ENCODE measurements at places on chromosomes 16 and 17.

GRCh38 chr17:4585638-4585994, 1.3 kb downstream of the SMTNL2 start:
- no peak for DNase-seq

GRCh38 chr17:28325211-28325610, 6.2 kb downstream of the TMEM97 start:
- DNase-seq: no peak

GRCh38 chr17:57295526-57296023, 39.3 kb downstream of the MSI2 start:
- DNase-seq: no peak

DNA sequence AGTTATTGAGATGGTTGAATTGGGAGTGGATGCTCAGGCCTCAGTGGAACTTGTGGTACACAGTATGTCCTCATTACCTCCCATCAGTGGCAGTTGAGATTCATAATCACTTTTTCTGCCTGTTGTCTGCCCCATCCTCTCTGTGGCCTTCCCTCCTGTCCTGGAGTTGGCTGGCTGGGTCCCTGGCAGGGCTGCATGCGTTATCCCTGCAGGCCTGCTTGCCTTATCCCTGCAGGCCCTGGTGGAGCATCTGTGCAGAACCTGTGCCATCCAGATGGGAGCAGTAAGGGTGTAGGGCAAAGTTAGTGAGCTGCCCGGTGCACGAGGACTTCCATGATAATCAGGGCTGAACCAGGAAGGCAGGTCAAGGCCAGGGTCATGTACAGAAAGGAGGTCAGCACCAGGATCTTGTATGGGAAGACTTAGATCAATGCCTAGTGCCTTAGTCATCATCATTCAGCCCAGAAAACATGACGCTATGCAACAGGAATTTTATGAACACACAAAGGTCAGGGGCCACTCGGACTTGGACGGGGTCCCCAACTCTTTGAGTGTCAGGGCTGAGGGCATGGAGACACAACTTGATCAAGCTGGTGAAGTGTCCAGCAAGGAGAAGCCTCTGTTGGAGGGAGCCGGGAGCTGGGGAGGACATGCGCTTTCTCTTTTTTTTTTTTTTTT, 47.2 kb downstream of the ABCC1 start:
- no peak for DNase-seq

GRCh38 chr17:47797797-47798196, 23.8 kb downstream of the OSBPL7 start:
- no peak for DNase-seq

DNA sequence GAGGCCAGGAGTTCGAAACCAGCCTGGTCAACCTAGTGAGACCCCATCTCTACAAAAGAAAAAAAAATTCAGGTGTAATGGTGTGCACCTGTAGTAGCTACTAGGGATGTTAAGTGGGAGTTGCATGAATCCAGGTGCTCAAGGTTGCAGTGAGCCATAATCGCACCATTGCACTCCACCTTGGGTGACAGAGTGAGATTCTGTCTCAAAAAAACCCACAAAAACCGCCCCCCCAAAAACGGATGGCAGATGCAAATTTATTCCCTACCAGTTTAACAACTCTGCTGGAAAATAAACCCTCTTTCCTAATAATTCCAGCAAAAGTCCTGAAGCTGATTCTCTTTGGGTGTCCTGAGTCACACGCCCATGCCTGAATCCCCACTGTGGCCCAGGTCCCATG, 140.3 kb downstream of the PRKCB start:
- no peak for DNase-seq

- DNase-seq: no peak
Observed at GRCh38 chr17:10052106-10052813, 146.1 kb downstream of the GAS7 start.

DNA sequence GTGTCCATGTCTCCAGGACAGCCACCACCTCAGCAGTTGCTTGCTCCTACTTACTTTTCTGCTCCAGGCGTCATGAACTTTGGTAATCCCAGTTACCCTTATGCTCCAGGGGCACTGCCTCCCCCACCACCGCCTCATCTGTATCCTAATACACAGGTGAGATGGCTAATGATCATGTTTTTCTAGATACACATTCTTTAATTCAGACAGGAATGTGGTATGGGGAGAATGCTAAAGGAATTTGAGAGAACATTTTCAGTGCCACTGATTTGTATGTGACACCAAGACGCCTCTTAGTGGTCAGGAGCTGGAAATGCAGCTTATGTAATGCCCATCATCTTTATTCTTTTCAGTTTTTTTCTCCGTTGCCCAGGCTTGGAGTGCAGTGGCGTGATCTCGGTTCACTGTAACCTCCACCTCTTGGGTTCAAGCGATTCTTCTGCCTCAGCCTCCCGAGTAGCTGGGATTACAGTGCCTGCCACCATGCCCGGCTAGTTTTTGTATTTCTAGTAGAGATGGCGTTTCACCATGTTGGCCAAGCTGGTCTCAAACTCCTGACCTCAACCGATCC, 8.9 kb upstream of the RAPGEFL1 start:
- no peak for DNase-seq

- DNase-seq: no peak
Observed at GRCh38 chr16:58259995-58260394, 34.8 kb downstream of the PRSS54 start.

GRCh38 chr17:13199425-13199824, 181.6 kb upstream of the ELAC2 start:
- DNase-seq: no peak

DNA sequence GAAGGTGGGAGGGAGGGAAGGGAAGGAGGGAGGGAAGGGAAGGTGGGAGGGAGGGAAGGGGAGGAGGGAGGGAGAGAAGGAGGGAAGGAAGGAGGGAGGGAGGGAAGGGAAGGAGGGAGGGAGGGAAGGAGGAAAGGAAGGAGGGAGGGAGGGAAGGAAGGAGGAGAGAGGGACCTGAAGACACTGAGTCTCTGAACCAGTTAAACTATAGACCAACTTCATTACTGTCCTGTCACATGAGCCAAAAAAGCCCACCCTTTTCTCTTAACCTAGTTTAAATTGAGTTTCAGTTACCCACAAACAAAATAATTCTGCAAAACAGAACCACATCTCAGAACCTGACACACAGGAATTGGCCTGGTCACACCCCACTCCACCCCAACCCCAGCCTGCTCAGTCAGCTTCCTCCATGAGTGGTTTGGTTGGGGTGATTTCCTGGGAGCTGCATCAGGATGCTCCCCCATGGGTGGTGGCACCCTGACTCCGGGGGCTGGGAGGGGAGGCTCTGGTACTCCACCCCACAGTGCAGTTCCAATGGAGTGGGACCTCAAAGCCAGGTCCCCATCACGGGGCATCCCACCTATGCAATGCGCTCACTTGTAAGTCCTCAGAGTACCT, 4.7 kb upstream of the PRR29 start:
- no peak for DNase-seq

GRCh38 chr17:17387017-17387497, 83.9 kb downstream of the NT5M start:
- DNase-seq: no peak

DNA sequence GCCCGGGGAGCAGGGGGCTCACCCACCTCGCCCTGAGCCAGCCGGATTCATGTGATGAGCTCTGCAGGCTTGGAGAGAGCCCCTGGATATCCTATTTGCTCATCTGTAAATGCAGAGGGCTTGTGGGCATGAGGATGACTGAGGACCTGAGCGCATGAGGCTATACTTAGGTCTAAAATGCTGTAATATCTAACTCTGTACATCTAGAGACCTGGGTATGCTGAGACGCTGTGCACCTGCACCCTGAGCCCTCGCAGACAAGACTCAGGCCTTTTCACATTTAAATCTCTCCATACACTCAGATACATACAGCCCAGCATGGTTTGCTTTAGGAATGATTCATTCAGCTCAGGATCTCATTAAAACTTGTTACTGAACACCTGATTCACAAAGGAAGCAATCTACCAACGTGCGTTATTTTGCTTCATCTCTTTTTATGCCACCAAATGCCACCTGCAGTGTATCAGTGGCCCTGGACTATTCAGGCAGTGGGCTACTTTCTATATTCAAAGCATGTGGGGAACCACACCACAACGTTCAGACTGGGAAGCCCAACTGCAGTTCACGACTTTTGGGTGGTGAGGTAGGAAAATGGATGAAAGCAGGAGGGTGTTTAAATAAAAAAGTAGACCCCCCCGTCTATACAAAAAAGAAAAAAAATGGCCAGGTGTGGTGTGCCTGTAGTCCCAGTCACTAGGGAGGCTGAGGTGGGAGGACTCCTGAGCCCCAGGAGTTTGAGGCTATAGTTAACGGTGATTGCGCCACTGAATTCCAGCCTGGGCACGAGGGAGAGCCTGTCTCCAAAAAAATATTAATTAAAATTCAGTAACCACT, 12.0 kb downstream of the USP7 start:
- DNase-seq: no peak

- no peak for DNase-seq
Observed at GRCh38 chr16:19578378-19578971, 23.0 kb downstream of the VPS35L start.

- no peak for DNase-seq
Observed at GRCh38 chr17:7888184-7888920, at the start of gene CHD3. TSS of gene CHD3 (plus strand) at chr17:7888789. CDS start at chr17:7889001, 212 bp downstream.

- DNase-seq: no peak
Observed at GRCh38 chr17:1005361-1005946, 8.5 kb downstream of the TIMM22 start.

GRCh38 chr17:79036596-79036995, 12.6 kb downstream of the C1QTNF1 start:
- no peak for DNase-seq

DNA sequence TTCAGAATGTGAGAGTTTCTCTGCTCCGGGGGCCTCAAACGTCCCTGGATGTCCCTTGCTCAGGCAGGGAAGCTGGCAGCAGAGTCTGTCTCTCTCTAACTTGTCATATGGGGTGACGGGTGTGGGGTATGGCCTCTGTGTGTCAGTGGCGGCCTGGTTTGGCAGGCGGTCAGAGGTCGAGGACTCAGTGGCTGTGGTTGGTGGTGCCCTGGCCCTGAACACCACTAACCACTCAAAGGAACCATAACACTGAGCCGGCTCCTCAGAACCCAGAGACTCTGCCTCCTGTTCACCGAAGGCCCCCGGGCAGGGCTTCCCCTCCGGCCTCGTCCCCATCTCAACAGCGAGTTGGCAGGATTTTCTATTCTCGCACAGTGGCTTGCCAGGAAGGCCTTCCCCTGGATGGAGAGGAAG, 677 bp downstream of the P2RX1 start:
- DNase-seq: no peak

DNA sequence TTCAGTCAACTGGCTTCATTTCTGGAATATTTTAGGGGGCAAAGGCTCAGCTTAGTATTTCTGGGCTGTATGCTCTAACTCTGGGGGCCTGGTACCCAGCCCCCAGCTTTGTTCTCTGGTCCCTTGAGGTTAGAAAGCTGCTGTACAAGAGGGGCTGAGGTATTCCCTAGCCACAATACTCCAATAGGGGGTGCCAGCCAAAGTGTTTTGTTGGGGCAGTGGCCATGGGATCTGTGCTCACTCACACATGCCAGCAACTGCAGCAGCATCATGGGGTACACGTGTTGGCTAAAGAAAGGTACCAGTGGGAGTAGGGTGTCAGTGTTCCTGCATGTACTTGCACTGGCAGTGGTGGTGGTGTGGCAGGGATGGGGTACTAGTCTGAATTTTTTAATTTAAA, 257.3 kb downstream of the CA10 start:
- DNase-seq: no peak

- no peak for DNase-seq
Observed at GRCh38 chr16:47920709-47921108, 235.1 kb downstream of the ABCC12 start.

GRCh38 chr17:47967607-47968252, 3.2 kb upstream of the CDK5RAP3 start:
- no peak for DNase-seq

GRCh38 chr17:49437696-49438435, 23.2 kb upstream of the PHB1 start:
- DNase-seq: no peak

GRCh38 chr17:71331754-71332325, 789.0 kb upstream of the SOX9 start:
- DNase-seq: no peak

GRCh38 chr16:49312389-49312985, 30.8 kb upstream of the CBLN1 start:
- no peak for DNase-seq

- no peak for DNase-seq
Observed at GRCh38 chr17:35132816-35133550, 9.1 kb downstream of the NLE1 start.

GRCh38 chr17:73433501-73433900, 121.7 kb upstream of the CDC42EP4 start:
- no peak for DNase-seq

DNA sequence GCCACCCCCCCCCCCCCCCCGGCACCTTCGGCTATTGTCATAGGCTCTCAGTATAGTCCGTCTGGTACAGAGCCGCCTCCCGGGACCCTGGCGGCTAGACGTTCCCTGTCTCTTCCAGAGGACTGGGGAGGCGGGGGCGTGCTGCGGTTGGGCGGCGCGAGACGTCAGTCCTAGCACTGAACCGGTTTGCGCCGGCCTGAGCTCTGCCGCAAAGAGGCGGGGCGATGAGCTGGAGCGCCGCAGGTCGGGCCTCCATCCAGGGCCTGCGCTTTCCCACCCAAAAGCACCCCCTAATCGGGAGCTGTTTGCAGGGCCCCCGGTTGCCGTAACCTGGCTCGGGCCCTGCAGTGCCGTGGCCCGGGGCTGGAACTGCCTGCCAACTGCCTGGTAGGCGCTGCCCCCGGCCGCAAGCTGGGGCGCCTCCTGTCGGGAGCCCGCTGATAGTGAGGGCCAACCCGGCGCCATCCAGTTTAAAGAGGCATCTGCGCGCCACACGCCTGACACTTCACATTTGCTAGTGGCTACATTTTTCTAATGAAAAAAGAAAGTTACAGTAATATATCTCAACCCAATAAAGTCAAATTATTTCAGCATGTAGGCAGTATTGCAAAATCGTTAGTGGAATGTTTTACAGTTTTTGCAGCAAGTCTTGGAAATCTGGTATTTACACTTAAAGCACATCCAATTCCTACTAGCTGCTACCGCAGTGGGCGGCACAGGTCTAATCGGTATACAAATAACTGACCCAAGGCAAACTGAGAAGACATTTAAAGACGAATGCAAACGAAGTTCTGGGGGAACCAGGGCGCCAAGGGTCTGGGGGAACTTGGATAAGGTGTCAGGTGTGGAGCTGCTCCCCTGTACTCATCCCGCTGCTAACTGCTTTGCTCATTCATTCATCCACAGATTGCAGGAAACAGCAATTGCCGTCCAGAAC, 753 bp upstream of the USP22 start:
- DNase-seq: no peak

DNA sequence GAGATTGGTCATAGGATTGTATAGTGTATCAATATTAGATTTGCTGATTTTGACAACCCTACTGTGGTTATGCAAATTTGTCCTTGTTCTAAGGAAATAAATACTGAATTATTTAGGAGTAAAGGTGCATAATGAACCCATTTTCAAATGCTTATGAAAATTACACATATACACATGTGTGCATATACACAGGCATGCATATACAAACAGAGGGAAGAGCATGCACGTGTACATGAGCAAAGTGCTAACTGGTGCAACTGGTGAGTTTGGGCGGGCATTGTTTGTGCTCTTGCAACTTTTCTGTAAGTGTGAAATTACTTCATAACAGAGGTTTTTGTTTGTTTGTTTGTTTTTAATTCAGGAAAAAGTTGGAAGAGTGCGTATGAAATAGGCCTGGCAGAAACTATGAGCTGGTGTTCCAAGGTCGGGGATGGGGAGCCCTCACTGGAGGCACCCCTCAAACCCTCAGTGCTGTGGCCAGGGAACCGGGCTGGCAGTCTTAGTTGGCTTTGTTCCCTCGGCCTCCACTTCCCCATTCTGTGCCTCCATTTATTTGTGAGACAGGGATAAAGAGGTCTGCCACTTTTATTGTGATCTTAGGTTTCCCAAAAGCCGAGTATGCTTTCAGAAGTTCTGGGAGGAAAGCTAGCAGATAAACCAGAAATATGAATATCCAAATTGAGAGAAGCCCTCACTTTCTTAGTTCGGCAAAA, 5.8 kb downstream of the DEXI start:
- no peak for DNase-seq

Data from stimulated activated CD8-positive, alpha-beta memory T cell treated with anti-CD3 and anti-CD28 coated beads, Interleukin-15, amount 100 ng/mL, for 4 hours (primary cell).